ENCODE measurements at places on chromosomes 7 and 10.

DNA sequence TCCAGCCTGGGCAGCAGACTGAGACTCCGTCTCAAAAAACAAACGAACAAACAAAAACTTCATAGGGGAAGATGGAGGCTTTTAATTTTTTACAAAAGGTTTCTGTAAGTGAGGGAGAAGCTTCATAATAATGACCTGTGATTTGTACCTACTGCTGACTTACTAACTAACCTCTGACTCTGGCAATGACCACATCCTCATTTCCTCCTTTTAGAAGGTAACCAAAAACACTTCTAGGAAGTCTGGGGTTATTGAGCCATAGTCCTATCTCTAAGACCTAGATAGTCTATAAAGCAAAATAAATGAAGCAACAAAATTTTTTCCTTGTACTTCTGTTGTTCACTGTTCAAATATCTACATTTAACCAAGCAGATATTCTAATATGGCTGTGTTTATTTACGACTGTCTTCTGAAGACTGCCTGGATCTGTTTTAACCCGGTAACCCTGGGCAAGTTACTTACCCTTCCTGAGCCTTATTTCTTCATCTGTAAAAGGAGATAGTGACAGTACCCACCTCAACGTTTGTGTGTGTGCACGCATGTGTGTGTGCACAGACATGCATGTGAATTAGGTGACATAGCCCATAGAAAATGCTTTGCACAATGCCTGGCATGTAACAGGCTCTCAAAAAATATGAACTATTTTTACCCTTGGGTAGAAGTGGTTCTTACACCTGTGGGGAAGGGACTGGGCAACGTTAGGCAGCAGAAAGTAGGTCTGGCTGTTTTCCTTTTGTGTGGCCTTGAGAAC, 30.8 kb upstream of the SMNDC1 start:
- no peak for DNase-seq

DNA sequence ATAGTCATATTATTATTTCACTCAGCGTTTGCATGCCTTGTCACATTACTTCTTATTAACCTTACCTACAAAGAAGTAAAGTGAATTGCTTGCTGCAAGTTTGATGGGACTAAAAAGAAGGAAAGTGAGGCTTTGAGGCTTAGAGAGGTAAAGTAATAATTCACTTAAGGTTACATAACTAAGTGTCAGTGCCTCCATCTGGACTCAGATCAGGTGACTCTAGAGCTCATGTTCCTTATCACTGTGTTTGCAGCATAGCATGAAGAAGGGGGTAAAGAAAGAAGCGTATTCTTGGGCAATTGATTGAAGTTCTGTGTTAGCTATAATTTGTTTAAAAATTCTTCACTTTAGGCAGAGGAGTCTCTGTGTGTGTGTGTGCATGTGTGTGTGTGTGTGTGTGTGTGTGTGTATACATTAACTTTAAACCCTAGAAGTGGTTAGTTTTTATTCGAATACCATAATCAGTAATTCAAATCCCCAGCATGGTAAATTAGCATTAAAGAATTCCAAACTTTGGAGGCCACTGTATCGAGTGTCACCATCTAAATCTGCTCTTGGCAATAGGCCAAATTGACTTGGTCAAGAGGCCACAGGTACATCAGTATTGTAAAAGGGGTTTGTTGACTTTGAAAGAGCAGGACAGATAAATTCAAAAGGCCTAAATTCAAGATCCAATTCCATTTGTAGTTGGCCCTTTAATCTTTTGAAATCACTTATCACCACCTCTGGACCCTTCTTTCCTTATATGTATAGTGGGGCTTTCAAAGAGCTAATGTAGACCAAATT, 2.2 kb upstream of the PON3 start:
- no peak for DNase-seq

- DNase-seq = peak; percentile 73
Measured at GRCh38 chr7:39353615-39354376, 212.4 kb upstream of the YAE1 start.

GRCh38 chr7:50327443-50327842, 22.9 kb downstream of the IKZF1 start:
- no peak for DNase-seq

DNA sequence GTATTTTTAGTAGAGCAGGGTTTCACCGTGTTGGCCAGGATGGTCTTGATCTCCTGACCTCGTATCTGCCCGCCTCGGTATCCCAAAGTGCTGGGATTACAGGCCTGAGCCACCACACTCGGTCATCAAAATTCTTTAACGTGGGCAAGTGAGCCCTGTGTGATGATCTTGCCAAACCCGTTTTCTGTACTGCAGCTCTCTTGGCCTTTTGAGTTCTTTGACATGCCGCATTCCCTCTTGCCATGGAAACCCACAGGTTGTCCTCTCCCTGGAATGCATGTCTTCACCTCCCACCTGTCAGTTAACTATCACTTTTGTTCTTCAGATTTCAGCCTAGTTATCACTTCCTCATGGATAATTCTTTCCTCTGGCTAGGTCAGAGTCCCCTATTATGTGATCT, 5.0 kb downstream of the NUP205 start:
- no peak for DNase-seq

- no peak for DNase-seq
Measured at GRCh38 chr7:117970801-117971200, 97.6 kb upstream of the CTTNBP2 start.
